CD4-positive, alpha-beta T cell treated with Interleukin-1 beta for 1 hour (primary cell): ENCODE measurements at places on chromosomes 7 and 10.

- no peak for DNase-seq
Measured at GRCh38 chr10:8260645-8261044, 206.2 kb downstream of the GATA3 start.

DNA sequence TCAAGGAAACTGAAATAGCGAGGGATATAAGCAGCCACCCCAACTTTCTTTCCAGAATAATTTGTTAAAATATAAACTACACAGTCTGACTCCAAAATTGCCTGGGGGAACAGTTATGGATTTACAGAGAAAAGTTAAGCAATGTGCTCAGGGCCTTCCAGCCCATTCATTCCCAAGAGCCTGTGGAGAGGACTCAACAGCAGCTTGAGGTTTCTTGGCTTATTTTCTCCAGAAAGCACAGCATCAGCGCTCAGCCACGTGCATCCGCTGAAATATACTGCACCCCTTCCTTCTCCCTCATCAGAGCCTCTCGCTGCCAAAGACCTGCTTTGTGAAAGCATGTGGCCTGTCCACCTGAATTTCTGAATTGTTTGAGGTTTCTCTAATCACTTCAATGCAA lies 375.2 kb upstream of the VWC2 start:
- DNase-seq, result no peak

DNA sequence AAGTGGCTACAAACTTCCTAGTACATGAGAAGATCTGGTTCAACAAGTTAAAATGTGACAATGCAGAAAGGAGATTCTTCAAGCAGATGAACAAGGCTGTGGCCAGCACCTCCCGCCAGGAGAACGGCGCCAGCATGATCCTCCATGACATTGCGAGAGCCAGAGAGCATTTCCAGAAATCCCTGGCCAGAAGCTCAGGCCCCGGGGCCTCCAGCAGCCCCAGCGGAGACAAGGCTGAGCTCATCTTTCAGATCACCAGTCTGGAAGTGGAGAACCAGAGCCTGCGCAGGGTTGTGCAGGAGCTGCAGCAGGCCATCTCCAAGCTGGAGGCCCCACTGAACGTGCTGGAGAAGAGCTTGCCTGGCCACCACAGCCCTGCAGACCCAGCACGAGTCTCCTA lies 40.1 kb upstream of the ZNF273 start:
- no peak for DNase-seq

DNA sequence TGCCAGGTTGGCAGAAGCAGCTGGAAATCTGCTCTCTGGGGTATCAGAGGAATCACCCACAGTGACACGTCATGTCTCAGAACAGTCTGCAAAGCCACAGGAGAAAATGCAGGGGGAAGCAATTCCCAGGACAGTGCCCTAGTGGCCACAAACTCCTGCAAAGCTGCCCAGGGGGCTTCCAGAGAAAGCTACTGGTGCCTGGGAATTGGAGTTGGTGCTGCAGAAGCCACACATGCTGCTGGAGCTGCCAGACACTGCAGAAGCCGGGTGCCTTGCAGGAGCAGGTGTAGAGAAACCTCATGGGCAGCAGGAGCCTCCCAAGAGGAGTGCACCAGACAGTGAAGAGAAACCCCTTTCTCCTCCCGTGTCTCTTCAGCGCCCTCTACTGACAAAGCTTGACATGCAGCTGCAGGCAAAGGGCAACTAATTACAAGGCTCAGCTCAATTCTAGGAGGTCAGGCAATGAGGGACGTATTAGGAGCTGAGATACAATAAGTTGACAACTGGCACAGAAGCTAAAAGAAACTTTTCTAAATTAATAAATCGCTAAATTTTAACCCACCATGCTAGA lies 30.2 kb upstream of the NUB1 start:
- no peak for DNase-seq

GRCh38 chr7:17822547-17823173 lies 117.6 kb downstream of the SNX13 start:
- no peak for DNase-seq

- no peak for DNase-seq
Measured at GRCh38 chr10:75542084-75542483, 110.7 kb downstream of the LRMDA start.

GRCh38 chr7:36943591-36944435 lies 219.5 kb upstream of the AOAH start:
- no peak for DNase-seq
